ENCODE measurements at places on chromosomes 6 and 20.

DNA sequence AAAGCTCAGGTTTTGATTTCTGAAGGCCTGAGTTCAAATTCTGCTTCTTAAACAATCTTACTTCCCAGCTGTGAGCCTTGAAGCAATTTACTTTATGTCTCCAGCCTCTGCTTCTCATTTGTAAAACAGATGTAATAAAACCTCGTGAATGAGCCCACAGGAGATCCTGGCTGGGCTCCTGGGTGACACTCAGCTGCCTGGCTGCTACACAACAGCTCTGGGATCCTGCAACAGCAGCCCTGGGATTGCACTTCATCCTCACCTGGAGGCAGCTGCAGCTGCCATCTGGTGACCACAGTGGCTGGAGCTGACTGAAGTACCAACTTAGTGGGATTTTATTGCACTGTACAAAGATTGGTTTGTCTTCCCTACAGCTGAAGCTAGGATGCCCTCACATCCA lies 98.6 kb downstream of the NDUFAF5 start:
- no peak for DNase-seq

DNA sequence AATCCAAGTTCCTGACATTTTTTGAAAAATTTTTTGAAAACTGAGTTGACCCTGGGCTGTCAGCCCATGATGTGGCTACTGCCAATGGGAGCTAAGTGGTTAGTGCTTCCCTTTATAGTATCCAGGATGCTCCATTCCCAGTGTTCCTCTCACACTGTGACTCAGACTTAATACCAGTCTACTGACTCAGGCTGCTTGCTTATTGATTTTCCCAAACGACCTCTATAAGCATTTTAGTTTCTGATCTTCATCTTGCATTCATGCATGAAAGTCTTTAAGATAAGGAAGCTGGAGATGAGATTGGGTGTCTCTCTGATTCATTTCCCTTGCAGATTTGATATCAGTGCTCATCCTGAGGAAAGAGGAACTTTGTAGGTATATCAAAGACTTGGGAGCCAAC lies 560.0 kb downstream of the TBC1D32 start:
- no peak for DNase-seq

DNA sequence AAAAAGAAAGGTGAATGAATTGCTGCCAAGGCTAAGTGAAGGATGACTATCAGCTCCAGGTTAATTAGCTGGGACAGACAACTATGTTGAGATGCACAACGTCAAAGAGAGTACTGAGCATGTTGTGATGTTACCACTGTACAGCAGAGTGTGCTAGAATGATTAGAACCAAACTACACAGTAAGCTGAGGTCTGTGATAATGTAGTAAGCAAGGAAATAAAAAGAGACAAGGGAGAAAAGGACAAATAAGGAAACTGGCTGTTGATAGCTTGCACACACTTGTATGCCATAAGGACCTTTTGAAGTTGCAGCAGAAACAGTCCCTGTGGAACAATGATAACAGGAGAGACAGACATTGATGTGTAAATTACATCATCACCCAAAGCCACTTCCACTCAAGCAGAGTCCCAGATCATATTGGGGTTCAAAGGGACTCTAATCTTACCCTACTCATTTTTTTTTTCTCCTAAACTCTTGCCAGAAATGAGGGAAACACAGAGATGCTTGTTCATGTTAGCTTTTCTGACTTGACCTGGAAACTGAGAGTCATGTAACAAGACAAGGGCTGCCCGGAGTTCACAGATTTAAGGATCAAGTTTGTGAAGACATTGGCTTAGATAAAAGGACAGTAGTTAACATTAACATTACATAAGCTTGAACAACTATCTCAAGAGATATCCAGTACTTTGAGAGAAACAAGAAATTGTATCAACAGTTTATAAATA lies 189.9 kb downstream of the CENPW start:
- no peak for DNase-seq

GRCh38 chr20:54103762-54104600 lies 33.6 kb upstream of the BCAS1 start:
- DNase-seq: no peak

- no peak for DNase-seq
These were observed 333.4 kb downstream of the BCKDHB start for GRCh38 chr6:80439721-80440470.

DNA sequence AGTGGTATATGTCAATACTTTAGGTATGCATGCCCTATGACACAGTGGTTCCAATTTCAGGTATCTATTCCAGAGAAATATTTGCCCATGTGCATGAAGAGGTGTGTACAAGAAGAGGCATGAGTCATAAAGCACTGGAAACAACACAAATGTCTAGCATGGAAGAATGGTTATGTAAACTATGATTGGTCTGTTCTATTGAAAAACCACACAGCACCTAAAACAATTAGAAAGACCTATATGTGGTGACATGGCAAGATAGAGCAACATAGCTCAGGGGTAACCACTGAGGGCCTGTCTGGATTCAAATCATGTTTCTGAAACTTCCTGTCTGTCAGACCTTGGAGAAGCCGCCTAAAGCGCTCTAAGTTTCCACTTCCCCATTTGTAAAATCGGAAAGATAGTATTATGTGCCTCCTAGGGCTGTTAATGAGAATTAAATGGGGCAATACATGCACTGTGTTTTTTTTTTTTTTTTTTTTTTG lies 76.0 kb upstream of the SHLD1 start:
- DNase-seq: no peak

DNA sequence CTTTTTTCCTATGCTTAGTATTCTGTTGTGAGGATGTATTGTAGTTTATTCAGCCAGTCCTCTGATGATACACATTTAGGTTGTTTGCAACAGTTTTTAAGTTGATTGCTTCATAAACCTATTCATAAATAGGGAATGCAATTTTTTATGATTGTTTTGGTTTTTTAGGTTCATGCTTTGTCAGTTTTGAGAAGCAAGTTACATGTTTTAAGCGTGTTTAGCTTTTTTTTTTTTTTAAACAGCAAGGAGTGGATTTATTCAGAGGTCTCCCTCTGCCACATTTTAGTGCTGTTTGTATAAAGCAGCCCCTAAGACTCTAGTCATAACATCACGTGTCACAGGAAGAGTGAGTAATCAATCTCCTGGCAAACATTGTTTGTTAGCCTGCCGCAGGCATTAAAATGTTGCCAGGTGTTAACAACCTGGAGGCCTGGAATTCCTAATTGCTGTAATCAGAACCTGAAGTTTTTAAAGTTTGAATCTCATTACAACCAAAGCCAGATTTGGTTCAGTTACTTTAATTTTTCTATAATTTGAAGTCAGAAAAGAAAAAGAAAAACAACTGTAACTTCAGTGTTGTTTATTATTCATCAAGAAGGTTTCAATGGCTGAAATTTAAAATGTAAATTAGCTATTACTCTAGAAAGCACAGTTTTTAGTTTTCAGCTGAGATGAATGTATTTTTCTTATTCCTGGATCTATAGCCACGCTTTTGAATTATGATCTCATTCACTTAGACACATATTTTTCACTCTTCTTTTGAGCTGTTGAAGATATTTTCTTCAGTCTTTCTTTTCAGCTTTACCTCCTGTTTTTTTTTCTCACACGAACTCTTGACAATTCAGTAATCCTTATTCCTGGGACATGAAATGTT lies 59.2 kb downstream of the KCNS1 start:
- no peak for DNase-seq

- DNase-seq: no peak
These were observed 147.1 kb downstream of the LRFN2 start for GRCh38 chr6:40440053-40440452.

GRCh38 chr6:170374571-170375444 lies 68.2 kb downstream of the FAM120B start:
- DNase-seq: no peak

- no peak for DNase-seq
These were observed 5.9 kb downstream of the CDYL start for GRCh38 chr6:4781967-4782575.

DNA sequence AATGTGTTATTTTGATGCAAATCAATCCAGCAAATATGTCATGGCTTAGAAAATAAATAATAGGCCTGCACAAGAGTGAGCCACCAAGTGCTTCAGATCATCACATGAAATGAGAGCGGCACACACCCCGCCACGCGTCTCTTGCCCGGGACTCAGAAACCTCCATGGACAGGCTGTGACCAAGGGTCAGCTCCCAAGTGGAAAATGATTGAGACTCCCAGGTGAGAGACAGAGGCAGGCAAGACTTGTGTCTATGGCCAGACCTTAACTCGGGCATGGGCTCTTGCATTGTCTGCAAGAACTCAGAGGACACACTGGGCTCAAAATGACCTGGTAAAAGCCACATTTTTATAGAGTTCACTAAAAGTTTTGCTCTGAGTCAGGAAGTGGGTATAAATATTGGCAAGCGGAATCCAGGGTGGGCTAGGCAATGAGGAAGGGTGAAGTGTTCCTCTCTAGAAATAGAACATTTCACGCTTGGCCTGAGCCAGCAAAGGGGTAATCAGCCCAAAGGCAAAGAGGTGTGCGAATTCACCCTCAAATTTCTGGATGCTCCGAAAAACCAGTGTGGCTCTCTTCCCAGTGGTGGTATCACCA lies 30.7 kb upstream of the RIN2 start:
- no peak for DNase-seq

- no peak for DNase-seq
These were observed 62.6 kb upstream of the ADGRB3 start for GRCh38 chr6:68572525-68572924.

DNA sequence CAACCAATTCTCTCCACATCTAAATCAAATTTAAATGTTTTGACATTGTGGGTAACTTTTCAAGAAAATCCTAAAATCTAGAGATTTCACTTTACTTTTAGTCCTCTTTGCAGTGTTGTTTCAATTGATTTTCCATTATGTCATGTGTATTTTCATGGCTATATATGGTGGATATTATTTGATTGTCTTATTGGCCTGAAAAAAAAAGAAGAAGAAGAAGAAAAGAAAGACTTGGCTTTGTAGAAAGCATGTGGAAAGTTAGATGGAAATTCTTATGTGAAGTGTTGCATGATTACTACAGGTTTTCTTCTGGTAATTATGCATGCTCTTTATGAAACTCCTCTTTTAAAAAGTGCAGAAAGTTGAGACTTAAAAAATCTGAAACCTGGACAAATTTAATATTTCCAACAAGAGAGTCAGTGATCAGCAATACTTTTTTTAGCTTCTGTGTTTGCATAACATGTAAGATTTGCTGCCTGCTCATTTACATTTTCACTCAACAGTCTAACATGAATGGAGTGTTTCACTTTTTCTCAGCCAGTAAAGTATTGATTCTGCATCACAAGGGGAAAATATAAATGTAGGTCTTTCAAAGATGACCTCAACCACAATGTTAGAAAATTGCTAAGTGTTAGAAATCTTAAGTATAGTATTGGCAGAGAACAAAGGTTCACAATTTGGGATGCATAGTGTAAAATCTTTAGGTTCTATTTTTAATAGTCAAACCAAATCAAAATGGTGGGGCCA lies 438.7 kb downstream of the BCKDHB start:
- DNase-seq: no peak

- DNase-seq: peak; percentile 83
These were observed 891 bp upstream of the POU3F2 start for GRCh38 chr6:98833307-98834059.

- DNase-seq: no peak
These were observed 12.4 kb upstream of the HMGN3 start for GRCh38 chr6:79246891-79247290.

- DNase-seq: no peak
These were observed 234.6 kb upstream of the ID4 start for GRCh38 chr6:19602434-19603013.

- peak; percentile 38 for DNase-seq
These were observed 160.0 kb downstream of the HACE1 start for GRCh38 chr6:104699593-104700329.

- DNase-seq: no peak
These were observed 2.7 kb downstream of the GUCA1A start for GRCh38 chr6:42175860-42176259.

GRCh38 chr20:52342913-52343312 lies 151.3 kb upstream of the ZFP64 start:
- DNase-seq: no peak

DNA sequence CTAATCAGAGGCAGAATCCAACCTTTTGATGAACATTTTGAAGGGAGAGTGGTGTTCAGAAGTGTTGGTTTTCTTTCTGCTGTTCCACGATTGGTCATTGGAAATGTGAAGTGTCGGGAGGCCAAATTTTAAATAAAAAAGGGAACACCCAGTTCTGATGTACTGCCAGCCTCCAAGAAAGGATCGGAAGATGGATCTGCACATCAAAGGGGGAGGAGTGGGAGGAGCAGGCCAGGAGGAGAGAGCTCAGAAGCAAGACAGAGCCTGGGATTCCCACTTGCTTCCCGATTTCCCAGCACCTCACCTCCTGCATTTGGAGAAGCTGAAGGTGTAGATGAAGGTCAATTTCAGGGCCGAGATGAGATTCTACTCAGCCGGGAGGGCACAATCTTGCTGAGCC lies 55.9 kb upstream of the NAA20 start:
- no peak for DNase-seq

GRCh38 chr20:40815156-40816038 lies 126.4 kb upstream of the MAFB start:
- DNase-seq: no peak

GRCh38 chr6:47147175-47147727 lies 105.1 kb upstream of the ADGRF1 start:
- DNase-seq: no peak

DNA sequence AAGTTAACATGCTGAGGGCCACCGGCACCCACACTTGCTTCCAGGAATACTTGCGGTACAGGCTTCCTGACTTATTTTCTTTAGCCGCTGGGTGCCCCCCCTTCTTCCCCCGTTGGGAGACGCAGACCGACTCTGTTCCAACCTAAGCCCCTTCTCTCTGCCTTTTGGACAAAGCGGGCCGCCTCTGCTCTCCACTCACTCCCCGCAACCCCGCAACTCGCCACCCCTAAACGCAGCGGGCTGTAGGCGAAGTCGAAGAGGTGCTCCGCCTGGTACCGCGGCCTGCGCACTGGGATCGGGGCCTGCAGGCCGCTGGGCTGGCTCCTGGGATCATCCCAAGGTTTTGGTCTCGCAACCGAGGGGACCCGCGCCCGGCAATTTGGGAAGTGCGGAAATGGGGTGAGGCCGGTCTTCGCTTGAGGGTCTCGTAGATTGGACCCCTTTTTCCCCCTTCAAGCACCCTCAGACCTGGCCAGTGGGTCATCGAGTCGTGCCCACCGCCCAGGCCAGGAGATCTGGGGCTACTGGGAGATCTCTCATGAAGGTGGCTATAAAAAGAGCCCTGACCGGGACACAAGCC lies 4.7 kb upstream of the FOXF2 start:
- DNase-seq: peak; percentile 46

DNA sequence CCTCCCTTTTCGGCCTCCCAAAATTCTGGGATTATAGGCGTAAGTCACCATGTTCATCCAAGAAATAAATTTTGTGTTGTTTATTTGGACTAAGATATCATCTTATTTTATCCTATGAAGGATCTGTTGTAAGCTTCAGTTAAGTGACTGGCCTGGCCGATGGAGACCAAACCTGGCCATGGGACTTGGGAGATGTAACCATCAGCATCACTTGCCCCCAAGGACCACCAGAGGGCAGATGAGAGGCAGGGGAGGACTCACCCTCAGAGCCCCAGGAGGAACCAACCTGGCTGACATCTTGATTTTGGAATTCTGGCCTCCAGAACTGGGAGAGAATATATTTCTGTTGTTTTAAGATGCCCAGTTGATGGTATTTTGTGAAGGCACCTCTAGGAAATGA lies 266.7 kb downstream of the CDH26 start:
- DNase-seq: no peak

GRCh38 chr6:145260484-145261175 lies 474.7 kb downstream of the EPM2A start:
- DNase-seq: no peak

GRCh38 chr6:108497883-108498282 lies 62.8 kb upstream of the FOXO3 start:
- peak; percentile 51 for DNase-seq

GRCh38 chr6:108594640-108595039 lies 33.9 kb downstream of the FOXO3 start:
- DNase-seq: no peak

- no peak for DNase-seq
These were observed 345.0 kb downstream of the PREX1 start for GRCh38 chr20:48482790-48483189.

Data from eye (tissue), 1 donor.